Right ventricle myocardium inferior (tissue), 1 donor: ENCODE measurements at places on chromosomes 5 and 9.

GRCh38 chr9:34230556-34230955 lies 51.7 kb downstream of the UBAP1 start:
- no peak for DNase-seq

GRCh38 chr5:33968211-33969005 lies 16.1 kb downstream of the SLC45A2 start:
- DNase-seq: no peak

GRCh38 chr9:105187781-105188180 lies 56.7 kb upstream of the SLC44A1 start:
- no peak for DNase-seq

GRCh38 chr9:24382566-24382965 lies 163.1 kb downstream of the IZUMO3 start:
- no peak for DNase-seq

- DNase-seq: no peak
These were observed 14.9 kb downstream of the SPAAR start for GRCh38 chr9:35923927-35924763.

- DNase-seq: no peak
These were observed 121.9 kb downstream of the OSTF1 start for GRCh38 chr9:75210215-75210614.

- no peak for DNase-seq
These were observed 65.7 kb upstream of the ADCY2 start for GRCh38 chr5:7330256-7330655.

DNA sequence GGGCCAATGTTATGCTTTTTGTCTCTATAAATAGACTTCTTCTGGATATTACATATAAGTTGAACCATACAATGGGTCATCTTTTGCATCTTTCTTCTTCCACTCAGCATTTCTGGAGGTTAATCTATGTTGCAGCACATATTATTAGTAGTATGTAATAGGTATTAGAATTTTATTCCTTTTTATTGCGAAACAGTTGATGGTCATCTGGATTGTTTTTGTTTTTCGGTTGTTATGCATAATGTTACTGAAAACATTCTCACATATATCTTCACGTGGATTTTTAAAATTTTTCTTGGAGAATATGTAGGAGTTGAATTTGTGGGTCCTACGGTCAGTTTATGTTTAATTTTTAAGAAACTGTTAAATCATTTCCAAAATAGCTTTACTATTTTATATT lies 466.8 kb downstream of the SLCO4C1 start:
- DNase-seq: no peak

DNA sequence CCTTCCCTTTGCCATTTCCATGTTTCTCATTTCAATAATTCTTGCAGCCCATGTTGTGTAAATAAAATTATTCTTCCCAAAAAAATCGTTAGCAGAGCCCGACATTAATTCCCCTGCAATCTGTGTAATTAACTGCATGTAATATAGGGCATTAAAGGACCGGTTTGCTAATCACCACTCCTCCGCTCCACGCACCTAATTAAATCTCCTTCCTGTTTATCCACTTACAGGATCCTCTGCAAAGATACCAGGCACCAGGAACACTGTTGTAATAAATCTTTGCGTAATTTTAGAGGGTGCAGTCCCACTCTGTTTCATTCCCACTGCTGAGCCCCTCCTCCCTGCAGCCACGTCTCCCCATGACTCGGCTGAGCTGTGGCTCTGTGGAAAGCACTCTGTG lies 105.0 kb upstream of the PPP1R26 start:
- DNase-seq: no peak

- no peak for DNase-seq
These were observed 165.2 kb downstream of the FRMD3 start for GRCh38 chr9:83372957-83373356.

DNA sequence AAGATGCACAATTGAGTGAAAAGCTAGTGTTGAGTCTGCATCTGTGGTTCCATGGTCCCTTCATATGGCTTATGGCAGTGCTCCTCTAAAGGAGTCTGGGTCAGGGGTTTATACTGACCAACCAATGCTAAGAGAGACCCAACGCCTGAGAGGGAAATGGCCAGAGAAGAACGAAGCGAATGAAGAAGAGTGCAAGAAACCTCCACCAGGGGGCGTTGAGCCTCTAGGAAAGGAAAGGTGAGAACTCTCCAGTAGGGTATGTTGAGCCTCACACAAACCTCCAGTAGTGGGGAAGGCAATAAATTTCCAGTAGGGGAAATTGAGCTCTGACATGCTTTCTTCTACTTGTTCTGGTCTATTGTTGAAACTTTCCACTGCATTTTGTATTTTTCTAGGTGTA lies 470.6 kb downstream of the PRDM9 start:
- DNase-seq: no peak

DNA sequence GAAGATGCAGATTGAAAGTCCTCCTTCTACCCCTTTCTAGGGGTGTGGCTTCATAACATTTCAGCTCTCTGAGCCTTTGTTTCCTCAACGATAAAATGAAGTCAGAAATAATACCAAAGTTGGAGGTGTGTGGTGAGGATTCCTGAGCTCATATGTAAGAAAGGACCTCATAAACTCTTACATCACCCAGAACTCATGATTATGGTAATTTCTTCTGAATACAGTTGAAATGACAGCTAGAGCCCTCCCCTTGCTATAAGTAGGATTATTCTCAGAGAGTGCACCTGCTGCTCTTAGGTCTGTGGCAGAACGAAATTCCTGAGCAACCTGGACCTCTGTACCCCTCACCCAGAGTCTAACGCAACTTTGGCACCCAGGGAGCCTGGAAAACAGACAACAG lies 291.4 kb upstream of the KLF4 start:
- DNase-seq: no peak

DNA sequence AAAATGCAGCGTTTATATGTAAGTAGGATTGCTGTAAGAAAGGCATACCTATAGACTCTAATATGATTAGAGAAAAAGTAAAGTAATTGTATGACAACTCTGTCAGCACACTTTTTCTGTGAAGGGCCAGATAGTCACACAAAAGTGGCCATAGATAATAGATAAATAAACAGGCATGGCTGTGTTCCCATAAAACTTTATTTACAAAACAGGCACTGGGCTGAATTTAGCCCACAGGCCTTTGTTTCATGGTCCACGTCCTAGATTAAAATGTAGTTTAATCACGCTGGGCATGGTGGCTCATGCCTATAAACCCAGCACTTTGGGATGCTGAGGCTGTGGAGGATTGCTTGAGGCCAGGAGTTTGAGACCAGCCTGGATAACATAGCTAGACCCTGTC lies 8.7 kb upstream of the TXNDC8 start:
- DNase-seq: no peak

DNA sequence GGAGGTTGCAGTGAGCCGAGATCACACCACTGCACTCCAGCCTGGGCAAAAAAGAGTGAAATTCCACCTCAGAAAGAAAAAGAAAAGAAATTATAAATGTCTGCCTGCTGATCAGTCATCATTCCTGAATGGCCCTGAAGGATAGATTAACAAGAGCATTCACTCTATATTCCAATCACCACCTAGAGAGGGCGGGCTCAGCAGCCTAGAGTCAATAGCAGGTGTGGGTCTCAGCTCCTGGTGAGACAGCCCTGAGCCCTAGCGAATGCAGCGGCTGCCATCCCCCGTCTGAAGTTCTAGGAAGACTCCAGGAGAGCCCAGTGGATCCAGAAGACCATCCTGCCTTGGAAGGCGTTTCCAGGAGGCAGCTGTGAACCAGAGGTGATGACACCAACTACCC lies 12.0 kb downstream of the FBP1 start:
- DNase-seq: no peak

GRCh38 chr9:100511205-100511604 lies 38.3 kb downstream of the TMEFF1 start:
- no peak for DNase-seq

GRCh38 chr5:4628645-4629385 lies 511.3 kb upstream of the ADAMTS16 start:
- no peak for DNase-seq

DNA sequence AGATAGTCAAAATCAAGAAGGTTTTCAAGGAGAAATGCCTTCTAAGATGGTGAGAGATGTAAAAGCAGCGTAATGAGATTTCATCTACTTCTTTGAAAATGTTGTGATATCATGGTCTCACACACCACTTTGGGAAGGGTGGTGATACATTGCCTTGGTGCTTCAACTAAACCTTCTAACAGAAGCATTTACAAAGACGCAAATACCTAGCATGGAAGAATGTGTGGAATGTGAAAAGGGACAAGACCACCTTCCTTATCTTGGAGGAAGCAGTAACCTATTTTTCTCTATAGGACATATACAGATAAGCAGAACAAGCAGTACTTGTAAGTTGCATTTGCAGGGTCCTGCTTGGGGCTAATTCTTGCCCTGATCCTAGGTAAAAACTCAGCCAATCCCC lies 38.8 kb downstream of the PCA3 start:
- no peak for DNase-seq

- no peak for DNase-seq
These were observed 408.2 kb upstream of the PRR16 start for GRCh38 chr5:120055858-120056257.

DNA sequence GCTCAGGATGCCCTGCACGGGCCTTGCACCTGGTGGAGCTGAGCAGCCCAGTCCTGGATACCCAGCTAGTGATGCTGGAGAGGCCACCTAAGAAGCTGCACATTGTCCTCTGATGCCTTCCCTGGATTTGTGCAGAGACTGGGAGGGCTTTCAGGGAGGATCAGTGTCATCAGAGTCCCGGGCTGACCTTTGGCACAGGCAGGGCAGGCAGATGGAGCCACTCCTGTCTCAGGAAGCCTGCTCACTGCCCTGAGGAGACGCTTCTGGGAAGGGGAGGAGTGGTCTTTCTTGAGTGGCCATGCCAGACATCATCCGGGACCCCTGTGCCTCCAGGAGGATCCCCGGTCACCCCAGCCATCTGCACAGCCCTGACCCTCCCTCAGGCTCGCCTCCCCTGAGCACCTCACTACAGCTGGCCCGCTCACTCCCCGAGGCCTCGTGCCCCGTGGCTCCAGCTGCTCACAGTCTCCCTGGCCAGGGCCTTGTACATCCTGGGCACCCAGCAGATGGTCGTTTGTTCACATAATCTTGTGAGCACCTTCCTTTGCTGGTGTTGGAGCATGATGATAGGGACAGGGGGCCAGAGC lies 47.2 kb upstream of the FCN2 start:
- DNase-seq: no peak

DNA sequence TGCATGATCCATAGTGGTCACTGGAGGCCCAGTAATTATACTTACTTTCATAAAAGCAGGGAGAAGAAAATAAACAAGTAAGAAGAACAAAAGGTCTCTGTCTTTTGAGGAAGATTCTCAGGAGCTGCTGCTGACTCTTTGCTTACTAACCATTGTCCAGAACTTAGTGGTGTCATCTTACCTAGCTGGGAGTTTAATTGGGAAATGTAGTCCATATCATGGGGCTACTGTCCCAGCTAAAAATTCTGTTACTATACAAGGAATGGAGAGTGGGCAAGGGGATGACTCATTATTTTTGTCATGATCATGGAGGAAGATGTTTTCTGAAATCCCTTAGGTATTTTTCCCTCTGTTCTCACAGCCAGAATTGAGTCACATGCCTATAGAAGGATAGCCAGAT lies 639.3 kb downstream of the MTRR start:
- no peak for DNase-seq

- DNase-seq: no peak
These were observed 111.8 kb downstream of the HMHB1 start for GRCh38 chr5:143923634-143924266.

GRCh38 chr9:6109986-6110385 lies 94.6 kb upstream of the RANBP6 start:
- no peak for DNase-seq

GRCh38 chr5:87946271-87946670 lies 322.4 kb downstream of the TMEM161B start:
- no peak for DNase-seq

DNA sequence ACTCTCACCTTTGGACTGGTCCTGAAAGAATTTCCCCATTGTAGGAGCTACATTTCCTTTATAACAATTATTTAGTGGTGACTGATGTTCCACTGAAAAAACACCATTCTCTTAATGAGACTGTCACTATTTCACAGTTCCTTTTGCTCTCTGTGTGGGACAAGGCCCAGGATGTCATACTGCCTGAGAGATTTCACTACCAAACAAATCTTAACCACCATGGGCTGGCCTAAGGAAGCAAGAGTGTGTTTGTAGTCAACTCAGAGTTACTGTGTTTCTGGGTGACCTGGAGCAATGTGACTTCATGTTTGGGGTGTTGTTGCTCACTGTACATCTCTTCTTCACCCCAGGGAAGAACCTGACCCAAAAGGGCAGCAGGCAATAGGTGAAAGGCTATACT lies 50.1 kb upstream of the ZNF608 start:
- no peak for DNase-seq

DNA sequence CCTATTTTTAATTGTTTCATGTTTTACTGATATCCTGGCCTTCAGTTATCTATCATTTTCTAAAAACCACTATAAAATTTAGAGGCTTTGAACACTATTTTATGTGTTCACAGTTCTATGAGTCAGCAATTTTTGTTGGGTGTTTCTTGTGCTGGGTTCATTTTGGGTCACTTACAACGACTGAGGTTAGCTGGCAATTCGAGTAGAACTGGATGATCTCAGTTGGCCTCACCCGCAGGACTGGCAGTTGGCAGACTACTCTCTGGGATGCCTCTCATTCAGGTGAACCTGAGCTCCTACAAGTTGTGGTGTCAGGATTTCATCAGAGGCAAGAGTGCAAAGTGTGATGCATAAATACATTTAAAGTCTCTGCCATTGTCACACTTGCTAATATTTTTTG lies 151.0 kb upstream of the PAPPA start:
- DNase-seq: no peak

DNA sequence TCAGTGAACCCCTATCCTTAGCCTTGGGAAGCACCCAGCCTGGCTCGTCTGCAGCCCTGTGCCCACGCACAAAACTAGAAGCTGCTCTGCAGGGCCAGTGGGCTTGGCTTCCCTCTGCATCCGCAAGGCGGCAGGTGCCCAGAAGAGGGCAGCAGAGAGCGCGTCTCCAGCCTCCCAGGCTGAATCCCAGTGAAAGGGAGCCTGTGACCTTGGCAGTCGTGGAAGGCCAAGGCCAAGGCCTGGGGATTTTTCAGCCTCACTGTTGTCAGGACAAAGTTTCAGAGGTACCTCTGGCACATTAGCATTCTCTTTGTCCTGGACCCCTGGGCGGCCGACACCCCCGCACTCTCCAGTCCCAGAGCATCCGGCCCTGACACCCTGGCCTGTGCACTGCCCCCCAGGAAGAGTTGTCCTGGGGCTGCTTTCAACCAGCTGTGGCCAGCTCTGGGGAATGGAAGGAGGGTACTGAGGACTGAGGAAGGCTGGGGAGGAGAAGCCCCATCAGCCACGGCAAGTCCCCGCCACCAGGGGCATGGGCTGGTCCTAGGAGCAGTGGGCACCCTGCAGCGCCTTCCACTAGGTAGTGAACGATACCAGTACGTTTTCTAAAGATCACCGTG lies 63.6 kb upstream of the IL17B start:
- peak; percentile 90 for DNase-seq
